ENCODE measurements at places on chromosomes 2 and 18.

- DNase-seq: no peak
Observed at GRCh38 chr2:219155054-219155644, 5.5 kb downstream of the NHEJ1 start.

GRCh38 chr2:109209412-109209811 lies 80.4 kb downstream of the SH3RF3 start:
- DNase-seq: no peak

DNA sequence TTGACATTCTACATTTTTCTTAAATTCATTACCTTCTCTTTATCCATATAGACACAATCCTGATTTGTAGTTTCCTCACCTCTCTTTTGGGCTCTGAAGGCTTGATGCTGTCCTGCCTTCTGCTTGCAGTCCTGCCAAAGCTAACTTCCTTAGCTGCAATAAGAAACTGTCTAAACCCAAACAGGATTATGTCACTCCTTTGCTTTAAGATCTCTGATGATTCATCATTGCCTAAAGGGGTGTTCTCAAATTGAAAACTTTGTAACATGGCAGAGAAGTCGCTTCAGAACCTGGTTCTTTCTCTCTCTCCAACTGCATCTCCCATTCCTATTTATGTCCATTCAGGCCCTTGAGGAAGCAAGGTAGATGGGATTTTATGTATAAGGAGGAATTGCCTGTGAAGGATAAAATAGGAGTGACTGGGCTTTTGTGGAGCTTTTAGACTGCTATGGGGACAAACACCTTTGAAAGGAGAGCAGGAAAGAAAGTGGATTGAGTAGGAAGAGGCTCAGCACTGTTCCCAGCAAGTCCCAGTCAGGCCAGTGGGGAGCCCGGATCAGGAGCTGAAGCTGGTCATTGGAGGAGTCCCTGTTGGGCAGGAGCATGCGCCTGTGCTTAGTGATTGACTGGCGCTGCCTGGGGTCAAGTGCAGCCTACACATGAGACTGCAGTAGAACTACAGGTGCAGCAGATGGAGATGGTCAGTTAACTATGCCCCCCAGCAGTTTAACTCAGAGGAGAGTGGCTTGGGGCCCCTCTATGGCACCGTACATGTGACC lies 390.6 kb downstream of the CTNNA2 start:
- DNase-seq: no peak

- no peak for DNase-seq
Observed at GRCh38 chr2:26758790-26759321, 5.2 kb upstream of the SLC35F6 start.

DNA sequence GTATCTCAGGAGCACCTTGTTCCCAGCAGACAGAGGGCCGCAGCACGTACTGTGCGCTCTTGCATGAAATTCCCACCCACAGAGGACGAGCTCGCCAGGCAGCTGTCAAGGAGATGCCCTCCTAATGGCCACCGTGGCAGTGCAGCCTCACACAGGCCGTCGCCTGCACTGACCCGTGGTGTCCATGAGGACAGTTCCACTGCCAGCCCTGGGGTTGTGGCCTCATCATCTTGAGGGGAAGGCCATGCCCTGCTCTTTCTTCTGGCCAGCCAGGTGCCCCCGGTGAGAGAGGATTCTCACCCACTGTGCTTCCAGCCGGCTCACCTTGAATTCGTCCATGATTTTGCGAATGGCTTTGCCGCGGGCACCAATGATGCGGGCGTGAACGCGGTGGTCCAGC lies 42.0 kb downstream of the ANO7 start:
- no peak for DNase-seq

GRCh38 chr2:16114836-16115235 lies 174.5 kb downstream of the MYCN start:
- no peak for DNase-seq

GRCh38 chr18:39667905-39668304 lies 2102.3 kb upstream of the CELF4 start:
- DNase-seq: no peak

GRCh38 chr2:109356324-109357035 lies 227.5 kb downstream of the SH3RF3 start:
- DNase-seq: no peak

DNA sequence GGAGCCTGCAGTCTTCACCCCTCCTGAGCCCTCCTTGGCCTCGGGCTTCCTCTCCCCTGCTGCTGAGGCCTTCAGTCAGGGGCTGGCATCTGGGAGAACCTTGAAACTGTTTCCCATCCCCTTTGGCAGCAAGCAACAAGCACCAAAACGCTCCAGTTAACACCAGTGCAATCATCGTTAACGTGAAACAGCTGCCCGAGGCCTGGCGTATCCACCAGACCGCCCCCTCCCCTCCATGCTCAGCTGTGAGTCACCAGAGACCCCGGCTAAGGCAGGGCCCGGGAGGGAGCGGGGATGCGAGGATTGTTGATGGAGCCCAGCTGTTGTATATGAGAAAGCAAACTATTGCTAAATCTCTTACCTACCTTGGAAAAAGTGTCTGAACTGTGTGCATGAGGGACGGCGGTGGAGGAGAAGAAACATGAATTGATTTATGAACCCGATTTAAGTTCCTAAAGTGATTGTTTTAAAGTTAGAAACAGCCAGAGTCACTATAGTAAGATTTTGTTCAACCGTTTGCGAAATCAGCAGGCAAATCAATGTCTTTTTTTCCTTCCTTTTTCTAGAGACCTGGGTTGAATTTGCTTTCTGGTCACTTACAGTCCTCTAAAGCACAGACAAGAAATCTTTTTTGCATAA lies 5.2 kb downstream of the ZFP36L2 start:
- no peak for DNase-seq

DNA sequence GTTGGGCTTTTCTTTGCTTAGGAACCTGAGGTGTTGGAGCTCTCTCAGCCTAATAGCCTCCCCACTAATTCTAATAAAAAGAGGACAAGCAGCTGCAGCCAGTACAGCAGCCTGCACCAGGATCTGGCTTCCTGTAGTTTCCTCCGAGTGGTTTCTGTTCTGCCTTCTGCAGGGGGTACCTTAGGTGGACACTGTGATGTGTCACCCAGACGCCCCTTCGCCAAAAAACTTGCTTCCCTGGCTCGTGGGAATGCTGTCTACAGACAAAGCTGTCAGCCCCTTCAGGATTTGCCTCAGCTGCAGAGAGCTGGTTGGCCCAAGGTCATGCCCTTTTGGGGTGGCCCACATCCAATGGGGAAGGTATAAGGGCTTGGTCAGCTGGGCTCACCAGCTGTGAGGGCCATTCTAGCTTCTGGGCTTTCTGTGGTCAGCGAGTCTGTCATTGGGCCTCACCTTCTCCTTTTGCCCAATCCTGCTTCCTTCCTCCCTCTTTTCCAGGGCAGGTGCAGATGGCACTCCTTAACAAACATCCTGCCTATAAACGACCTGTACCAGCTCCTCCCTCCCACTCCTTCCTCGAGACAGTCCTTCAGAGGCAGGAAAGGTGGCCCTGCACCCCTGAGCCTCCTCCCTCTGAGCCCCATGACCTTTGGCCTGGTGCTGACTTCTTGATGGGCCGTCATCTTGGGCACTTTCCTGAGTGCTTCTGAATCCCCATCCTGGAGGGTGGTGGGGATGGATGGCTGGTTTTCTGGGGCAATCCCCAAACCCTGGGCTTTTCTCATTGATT lies 44.0 kb upstream of the ROCK2 start:
- no peak for DNase-seq

GRCh38 chr2:38856165-38856564 lies 19.6 kb downstream of the DHX57 start:
- no peak for DNase-seq

GRCh38 chr2:55482186-55482884 lies 37.2 kb upstream of the CFAP36 start:
- DNase-seq: no peak

All from stimulated activated CD4-positive, alpha-beta T cell treated with anti-CD3 and anti-CD28 coated beads, Interleukin-12 subunit alpha, Interleukin-12 subunit beta, amount 100 ng/mL, for 4 hours (primary cell).